ENCODE measurements at places on chromosomes 13 and 19.

- DNase-seq = no peak
Measured at GRCh38 chr19:45243144-45243732, 2.0 kb downstream of the EXOC3L2 start.

DNA sequence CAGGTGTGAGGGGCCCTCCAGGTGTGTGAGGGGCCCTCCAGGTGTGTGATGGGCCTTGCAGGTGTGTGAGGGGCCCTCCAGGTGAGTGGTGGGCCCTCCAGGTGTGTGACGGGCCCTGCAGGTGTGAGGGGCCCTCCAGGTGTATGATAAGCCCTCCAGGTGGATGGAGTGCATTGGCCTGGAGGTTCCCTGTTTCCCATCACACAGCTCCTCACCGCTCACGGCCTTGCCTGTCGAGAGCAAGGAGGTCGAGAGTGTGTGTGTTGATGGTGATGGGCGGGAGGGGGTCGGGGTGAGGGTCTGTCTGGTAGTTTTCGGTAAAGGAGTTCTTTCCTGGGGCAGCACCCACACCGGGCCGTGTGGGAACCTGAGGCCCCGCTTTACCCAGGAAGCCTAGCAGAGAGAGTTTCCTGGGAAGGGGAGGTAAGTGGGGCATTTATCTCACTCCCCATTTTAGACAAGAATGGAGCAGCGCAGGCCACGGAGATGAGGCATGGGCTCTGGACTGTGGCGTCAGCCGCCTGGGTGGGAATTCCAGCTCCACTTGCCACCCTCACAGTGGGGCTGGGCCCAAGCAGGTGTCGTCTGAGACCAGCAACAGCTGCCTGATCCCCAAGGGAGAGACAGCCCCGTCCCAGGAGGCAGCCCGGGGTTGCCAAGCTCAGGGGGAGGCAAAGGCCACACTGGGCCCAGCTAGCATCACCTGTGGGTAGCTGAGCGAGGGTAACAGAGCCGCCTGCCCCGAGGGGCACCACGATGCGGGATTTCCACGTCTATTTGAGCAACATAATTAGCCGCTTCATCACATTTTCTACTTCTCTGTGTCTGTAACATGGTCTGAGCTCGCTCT is 10.9 kb upstream of the GAS6 start:
- DNase-seq = no peak

- no peak for DNase-seq
Measured at GRCh38 chr13:32316028-32316339, 676 bp downstream of the BRCA2 start.

- no peak for DNase-seq
Measured at GRCh38 chr13:44401577-44401976, 28.0 kb downstream of the SERP2 start.

DNA sequence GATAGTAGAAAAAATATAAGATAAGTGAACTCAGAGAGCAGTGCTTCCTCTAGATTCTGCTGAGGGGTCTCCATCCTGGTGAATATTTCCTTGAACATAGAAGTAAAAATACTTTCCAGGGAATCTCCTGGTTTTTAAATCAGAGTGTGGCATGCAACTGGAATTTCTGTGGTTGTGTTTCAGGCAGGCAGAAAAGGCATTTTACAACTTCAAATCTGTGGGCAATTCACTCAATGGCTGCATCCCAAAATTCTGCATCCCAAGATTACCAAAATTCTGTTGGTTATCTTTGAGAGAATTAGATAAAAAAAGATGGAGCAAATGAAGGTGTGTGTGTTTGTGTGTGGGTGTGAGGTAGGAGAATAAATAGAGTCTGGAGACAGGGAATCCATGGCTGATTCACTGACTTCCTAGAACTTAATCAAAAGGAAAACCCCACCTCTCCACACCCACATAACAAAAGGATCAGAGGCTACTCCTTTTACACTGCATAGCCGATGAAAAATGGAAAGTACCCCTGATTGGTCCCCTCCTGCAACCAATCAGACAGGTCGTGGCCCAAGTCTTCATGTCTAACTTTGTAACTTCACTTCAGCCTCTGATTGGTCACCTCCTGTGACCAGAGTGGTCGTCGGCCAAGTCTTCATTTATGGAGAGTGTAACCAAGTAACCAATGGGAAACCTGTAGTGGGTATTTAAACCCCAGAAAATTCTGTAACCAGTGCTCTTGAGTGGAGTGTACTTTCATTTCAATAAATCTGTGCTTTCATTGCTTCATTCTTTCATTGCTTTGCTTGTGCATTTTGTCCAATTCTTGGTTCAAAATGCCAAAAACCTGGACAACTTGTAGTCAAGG is 112.8 kb downstream of the DLEU7 start:
- no peak for DNase-seq

DNA sequence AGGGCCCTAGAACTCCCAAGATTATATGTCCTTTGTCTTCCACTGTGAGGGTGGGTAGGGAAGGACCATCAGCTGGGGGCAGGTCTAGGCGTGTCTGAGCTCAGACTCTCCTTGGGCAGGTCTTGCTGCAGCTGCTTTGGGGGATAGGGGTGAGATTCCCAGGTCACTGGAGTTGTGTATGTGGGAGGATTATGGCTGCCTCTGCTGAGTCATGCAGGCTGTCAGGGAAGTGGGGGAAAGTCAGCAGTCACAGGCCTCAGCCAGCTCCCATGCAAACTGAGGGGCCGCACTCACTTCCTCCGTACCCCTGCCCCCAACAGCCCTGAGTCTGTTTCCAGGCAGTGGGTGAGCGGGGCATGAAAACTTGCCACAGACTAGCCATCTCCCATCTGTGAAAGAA is 600.8 kb downstream of the DIAPH3 start:
- DNase-seq = no peak

DNA sequence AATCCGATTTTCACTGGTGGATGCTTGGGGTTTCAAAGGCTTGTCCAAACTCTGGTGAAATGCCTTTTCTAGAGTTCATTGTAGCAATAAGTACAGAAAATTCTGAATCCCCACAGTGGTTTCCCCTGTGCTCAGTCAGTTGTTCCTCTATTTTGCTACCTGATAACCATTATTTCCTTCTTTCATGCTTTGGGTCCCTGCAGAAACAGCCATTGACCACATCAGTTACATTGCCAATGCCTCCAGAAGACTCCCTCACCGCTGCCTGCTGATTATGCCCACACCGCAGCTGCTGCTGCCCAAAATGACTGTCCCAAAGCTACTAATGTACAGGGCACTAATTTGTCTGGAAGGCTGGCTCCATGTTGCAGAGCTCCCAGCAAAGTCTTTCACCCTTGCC is 517.3 kb downstream of the KLF12 start:
- no peak for DNase-seq

- no peak for DNase-seq
Measured at GRCh38 chr13:68810660-68811059, 1297.0 kb upstream of the ATXN8OS start.

DNA sequence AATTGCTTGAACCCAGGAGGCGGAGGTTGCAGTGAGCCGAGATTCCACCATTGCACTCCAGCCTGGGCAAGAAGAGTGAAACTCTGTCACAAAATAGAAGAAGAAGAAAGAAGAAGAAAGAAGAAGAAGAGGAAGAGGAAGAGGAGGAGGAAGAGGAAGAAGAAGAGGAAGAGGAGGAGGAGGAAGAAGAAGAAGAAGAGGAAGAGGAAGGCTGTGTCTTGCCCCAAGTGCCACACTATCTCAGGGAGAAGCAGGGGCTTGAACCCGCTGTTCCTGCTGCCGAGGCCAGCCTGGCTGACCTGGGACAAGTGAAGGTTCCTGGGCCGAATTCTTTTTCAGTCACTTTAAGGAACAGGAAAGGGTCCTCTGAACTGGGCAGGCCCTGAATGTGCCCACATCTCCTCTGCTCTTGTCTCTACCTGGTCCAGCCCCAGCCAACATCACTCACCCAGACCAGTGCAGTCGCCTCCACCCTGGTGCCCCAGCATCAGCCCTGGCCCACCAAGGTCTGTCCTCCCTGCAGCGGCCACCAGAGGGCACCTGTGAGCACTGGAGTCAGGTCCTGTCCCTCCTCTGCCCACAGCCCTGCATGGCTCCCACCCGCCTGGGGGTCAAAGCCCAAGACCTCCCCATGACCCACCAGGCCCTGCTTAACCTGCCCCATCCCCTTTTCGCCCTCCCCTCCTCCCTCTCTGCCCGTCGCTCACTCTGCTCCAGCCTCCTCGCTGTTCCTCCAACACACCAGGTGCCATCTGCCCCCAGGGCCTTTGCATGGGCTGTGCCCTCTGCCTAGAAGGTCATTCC is 20.0 kb downstream of the TICAM1 start:
- peak; percentile 33 for DNase-seq

Measured in renal cortical epithelial cell (primary cell).